Fibroblast of skin of scalp (primary cell): ENCODE measurements at places on chromosomes 7 and 10.

DNA sequence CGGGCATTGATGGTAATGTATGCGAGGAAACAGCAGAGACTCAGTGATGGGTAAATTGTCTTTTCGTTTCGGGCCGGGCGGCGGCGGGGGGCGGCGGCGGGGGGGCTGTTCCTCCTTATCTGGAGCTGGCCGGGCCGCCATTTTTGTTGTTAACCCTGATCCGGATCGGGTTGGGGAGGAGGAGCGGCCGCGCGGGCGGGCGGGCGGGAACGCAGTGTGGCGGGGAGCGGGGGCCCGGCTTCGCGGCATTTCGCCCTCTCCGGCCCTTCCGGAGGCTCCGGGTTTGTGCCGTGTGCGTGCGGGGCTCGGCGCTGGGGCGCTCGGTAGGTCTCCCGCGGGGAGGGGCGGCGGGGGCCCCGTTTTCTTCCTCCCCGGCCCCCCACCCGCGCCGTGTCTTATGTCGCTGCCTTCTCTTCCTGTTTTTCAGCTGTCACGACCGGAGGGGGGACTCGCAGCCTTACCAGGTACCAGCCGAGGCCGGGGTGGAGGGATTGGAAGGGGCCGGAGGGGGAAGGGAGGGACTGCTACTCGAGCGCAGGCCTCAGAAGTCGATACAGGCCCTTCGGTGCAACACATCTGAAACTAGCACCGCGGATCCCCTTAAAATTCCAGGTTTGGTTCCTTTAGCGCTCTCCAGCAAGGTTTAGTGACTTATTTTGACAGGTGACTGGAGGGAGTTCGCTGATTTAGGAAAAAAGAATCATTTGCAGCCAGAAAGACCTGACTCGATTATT, 820 bp downstream of the WAC start:
- DNase-seq: peak; percentile 55

GRCh38 chr10:72229261-72230251, 13.5 kb upstream of the ASCC1 start:
- DNase-seq: no peak

- DNase-seq: no peak
These were observed 22.7 kb upstream of the IKZF1 start for GRCh38 chr7:50281680-50282445.

GRCh38 chr10:42979721-42980467, 97.0 kb upstream of the RET start:
- no peak for DNase-seq

DNA sequence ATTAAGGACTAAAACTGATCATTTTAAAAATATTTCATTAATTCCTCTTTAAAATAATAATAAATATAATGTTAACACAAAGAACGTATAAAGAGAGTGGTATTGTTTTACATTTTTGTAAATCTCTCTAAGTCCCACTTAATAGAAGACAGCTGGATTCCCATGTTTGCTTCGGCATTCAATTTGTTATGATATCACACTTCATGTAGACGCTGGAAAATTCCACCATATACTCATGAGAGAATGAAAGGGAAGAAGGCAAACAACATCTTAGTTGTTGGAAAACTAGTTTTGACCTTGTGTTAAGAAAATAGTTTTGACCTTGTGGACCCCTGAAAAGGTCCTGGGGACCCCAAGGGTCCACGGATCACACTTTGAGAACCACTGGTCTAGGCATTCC, 85.3 kb upstream of the MGMT start:
- no peak for DNase-seq

- peak; percentile 58 for DNase-seq
These were observed 7.1 kb upstream of the AMZ1 start for GRCh38 chr7:2680792-2681490.

DNA sequence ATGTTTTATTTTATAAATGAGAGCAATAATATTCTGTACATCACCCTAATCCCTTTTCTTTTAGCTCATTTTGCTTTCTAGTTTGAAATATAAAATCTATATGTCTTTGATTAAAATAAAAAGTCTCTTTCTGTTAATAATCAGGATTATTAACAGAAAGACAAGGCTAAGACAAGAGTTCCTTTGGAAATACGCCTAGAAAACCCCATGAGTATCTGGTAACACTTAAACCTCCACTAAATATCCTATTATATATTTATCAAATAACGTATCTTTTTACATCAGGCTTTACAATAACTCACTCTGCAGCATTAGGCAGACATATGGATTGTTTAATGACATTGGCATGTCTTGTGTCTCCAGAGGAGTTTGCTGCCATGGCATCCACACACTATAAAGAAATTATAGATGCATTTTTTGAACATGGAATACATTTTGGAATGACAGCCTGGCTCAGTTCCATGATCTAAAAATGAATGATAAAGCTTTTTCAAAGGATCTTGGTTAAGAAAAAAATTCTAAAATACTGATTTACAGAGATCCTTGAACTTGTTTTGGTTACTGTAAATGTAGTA, 98.7 kb downstream of the TMEM26 start:
- peak; percentile 59 for DNase-seq

DNA sequence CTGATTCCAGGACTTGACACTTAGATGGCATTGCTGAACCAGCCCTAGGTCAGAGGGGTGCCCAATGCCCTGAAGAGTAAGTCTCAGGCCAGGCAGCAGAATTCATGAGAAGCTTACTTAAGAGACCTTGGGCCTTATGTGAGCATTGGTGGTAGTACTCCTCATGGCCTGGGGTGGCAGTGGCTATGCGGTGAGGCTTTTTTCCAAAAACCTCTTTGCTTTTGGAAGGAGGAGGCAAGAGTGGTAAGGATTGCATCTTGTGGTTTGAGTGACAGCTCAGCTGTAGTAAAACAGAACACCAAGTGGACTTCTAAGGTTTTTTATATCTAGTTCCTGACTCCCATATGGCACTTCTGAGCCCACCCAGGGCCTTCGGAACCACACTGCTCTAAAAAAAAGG, 459.0 kb upstream of the STEAP1 start:
- no peak for DNase-seq

- DNase-seq: no peak
These were observed 159.8 kb downstream of the DNAJB6 start for GRCh38 chr7:157496416-157497275.

GRCh38 chr10:65358565-65358964, 1567.3 kb upstream of the LRRTM3 start:
- DNase-seq: peak; percentile 35

DNA sequence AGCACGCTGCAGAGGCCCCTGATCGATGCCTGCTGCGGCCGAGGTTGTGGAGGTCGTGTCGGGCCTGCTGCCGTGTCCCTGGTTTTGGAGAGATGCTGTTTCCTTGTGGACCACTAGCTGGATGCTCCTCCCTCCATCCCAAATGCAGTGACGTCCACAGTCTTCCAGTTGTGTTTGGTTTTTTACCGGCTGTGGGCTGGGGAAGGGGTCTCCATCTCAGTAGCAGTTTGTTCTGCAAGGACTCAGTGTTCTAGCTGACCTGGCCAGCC, 143.0 kb upstream of the SHH start:
- DNase-seq: no peak

DNA sequence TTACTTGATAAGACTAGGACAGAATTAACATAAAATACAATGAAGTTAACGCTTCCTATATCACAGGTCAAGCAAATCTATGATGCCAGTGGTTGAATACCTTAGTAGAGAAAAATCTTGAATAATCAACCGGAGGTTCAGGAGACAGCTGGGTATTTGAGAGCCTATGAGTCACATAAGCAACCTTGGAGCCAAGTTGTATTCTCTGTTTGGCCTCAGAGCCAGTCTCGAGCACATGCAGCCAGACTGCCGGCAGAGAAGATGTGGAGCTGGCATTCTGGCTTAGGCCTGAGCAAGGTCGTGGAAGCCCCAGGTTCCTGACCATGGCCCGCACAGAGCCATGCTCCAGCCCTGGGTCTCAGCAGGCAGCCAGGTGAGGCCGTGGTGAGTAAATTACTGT, 90.3 kb downstream of the FAM204A start:
- no peak for DNase-seq

DNA sequence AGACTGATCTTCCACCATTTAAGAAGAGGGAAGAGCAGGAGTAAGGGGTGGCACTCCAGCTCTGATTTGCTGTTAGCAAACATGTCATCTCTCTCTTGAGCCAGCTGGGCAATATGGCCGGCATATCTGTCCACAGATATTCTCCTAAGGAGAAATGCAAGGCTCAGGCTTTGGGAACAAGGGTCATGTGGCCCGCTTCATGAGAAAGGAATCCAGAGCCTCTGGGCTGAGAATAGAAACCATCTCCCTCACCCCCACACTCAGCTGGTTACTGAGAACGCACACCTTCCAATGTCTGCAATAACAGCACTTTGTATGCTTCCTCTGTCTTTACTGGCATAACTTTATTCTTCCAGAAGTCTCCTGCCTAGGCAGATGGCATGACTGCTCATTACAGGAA, 171.2 kb downstream of the ELMO1 start:
- DNase-seq: no peak

DNA sequence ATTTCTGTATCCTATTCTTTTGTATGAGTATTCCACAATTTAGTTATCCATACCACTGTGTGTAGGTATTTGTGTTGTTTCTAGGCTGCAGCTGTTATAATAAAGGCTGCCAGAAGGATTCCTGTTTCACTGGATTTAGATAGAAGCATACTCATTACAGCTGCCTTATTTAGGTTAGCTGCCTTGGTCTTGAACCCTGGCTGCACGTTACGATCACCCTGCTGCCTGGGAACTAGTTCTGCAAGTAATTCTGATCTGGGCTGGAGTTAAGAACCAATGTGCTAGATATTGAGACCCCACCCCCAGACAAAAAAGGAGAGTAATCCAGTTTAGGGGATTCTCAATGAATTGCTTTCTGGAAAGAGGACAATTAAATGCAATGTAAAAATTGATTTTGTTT, 43.1 kb downstream of the CCDC71L start:
- DNase-seq: no peak

- peak; percentile 85 for DNase-seq
These were observed 34.4 kb upstream of the AGR3 start for GRCh38 chr7:16916105-16916639.

DNA sequence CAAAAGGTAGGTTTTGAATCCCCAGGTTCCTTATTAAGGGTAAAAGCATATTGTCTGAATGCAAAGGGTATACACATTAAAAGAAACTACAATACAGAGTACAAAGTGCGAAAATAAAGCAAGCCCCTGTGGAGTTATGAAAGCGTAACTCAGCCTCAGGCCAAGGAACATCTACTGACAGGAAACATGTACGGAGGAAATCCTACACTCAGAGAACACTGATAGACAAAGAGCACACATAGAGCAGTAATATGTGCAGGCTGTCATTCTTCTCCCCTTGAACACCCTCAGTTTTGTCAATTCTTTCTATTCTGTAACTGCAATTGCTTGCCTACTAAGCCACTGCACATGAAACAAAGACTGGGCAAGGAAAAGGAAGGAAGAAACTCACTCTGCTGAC, 150.2 kb downstream of the DGKB start:
- DNase-seq: no peak

DNA sequence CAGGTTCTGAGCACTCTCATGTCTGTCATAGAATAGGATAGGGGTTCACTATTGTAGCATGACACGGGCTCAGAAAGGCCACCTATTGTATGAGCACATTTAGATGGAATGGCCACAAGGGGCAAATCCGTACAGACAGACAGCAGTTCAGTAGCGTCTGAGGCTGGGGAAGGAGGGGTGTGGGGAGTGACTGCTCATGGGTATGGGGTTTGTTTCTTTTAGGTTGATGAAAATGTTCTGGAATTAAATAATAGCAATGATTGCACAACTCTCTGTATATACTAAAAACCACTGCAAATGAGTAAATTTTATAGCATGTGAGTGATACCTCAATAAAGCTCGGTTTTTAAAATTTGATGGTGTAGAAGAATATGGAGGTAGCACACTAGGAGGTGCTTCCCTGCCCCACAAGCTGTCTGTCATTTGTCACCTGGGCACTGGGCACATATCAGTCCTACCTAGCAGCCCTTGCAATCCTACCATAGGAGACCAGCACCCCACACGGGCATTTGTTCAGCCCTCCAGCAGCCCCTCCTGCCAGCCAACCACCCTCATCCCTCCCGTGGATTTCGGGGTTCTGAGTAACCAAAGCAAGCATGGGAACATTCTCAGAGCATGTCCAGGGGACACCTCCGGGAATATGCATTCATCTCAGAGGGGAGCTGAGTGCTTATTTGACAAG, 35.2 kb downstream of the KCNMA1 start:
- peak; percentile 67 for DNase-seq

DNA sequence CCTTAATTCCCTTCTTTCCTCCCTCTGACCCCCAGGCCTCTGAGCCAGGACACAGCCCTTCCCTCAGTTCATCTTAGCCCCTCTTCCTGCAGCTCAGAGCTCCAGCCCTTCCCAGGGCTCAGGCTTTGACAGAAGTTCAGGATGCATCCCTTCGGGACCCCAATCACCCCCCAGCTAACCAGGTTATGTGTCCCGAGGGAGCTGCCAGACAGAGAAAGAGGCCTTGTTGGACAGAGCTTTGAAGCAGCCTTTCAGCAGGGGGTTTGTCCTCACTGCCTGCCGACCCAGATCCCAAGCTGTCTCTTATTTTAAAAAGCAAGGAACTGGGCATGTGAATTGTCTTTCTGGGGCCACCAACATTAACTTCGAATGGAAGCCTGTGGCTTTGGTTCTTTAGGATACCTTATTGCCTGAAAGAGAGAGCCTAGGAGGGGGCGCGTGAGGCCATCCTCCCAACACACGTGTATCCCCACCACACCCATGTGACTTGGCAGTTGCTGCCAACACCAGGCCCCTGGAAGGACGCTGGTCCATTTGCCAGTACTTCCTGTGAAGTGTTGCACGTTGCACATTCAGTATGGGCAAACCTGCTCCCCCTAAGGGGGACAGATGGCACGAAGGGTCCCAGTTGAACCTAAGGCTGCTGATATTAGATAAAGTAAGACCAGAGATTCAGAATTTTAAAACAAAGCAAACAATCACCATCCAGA, 858 bp downstream of the CCDC136 start:
- no peak for DNase-seq

DNA sequence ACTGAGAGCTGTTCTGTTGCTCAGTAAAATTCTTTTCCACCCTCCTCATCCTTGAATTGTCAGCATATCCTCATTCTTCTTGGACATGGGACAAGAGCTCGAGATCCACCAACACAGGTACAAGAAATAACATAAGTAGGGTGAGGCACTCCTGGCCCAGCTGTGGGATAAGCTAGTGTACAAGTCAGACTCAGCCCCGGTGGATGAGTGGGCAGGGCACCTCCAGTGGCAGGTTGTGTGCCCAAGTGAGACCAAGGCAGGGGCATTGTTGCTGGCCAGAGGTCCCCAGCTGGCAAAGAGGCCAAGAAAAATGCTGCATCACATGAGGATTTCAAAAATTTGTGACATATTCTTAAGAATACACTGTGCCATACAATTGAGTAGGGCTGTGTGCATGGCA, 402.0 kb upstream of the ZWINT start:
- no peak for DNase-seq

- no peak for DNase-seq
These were observed 213.3 kb upstream of the PHYHIPL start for GRCh38 chr10:58963101-58963534.
